ENCODE measurements at places on chromosomes 3 and 15. TPM values are rescaled to one million over a fixed set of nuclear protein-coding genes. Genes with fewer than 3 reads are reported as not detected.

The MAGEL2 gene
- 0.08 TPM for total RNA-seq

The CCDC71 gene
- total RNA-seq: 22.6 TPM

The XXYLT1 gene
- total RNA-seq: 10.9 TPM

The TRANK1 gene
- 21.3 TPM for total RNA-seq

The SAXO2 gene
- total RNA-seq: 0.67 TPM

The CKMT1B gene
- total RNA-seq: 216 TPM

The CASR gene
- total RNA-seq: 0.16 TPM

The PLSCR2 gene
- total RNA-seq: 0.94 TPM

The SLC12A1 gene
- total RNA-seq: not detected

The GRM7 gene
- 0.66 TPM for total RNA-seq

The FGF7 gene
- 13.3 TPM for total RNA-seq

The DYNLT2B gene
- 7.6 TPM for total RNA-seq

The CPLX3 gene
- not detected for total RNA-seq

The CHAC1 gene
- total RNA-seq: 4.0 TPM

The MOBP gene
- 0.72 TPM for total RNA-seq

The FBXL2 gene
- total RNA-seq: 1.1 TPM

The GOLGA8N gene
- total RNA-seq: 4.2 TPM

The GHRL gene
- 0.67 TPM for total RNA-seq

The BUB1B gene
- 48.3 TPM for total RNA-seq

The ACP3 gene
- total RNA-seq: 23.5 TPM

The ARL14 gene
- 44.1 TPM for total RNA-seq

The SUSD5 gene
- total RNA-seq: 0.35 TPM

The KCNMB3 gene
- total RNA-seq: 1.5 TPM
